ENCODE measurements at places on chromosomes 5 and 9.

DNA sequence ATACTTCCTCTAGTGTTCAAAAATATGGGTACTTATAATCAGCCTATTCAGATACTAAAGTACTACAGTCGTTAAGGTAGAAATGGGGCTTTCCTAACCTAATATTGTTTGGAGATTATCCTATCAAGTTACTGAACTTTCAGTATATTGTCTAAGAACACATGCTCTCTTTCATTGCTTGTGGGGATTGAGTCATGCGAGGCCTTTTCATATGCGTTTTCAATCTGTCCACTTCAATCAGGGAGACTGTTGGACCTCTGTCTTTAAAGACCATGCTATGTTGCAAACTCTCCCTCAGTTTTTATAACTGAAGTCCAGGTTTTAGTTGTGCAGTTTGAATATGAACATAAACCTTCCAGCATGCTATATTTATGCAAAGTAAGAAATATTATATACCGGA, 15.0 kb downstream of the PRR16 start:
- DNase-seq: no peak

GRCh38 chr9:128469070-128469469, 13.3 kb downstream of the ODF2 start:
- DNase-seq: no peak

DNA sequence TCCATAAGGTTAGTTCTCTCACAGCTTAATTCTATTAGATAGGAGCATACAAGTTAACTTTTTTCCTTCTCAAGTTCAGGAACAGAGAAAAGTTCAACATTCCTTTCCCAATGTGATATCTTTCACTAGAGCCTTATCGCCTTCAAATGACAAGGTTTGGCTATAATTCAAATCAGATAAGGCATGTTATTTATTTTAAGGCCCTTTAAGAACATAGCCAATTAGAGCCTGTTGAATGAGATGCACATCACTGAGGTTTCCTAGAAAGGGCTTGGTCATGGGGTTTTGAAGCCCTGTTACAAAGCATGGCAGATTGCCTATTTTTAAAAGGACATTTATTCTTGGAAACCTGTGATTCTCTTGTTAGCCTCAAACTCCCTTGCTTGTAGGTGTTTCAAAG, 123.4 kb downstream of the BASP1 start:
- DNase-seq: no peak

- no peak for DNase-seq
These were observed 113.8 kb downstream of the TLE4 start for GRCh38 chr9:79685577-79685976.

DNA sequence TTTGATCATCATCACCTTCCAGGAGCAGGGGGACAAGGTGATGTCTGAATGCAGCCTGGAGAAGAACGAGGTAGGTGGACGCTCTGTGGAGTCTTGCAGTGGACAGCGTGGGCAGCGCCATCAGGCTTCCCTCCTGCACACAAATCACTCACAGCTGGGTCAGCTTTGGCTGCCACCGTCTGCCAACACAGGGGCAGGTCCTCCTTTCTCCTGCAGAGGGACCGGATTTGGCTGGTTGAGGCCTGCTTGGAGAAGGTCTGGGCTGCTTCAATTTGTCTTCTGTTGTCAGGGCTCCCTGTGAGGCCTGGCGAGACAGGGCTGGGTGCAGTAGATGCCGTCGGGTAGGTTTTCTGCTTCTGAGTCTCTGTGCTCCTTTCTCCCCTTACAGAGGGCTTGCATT, 180.6 kb downstream of the CACNA1B start:
- no peak for DNase-seq

- peak; percentile 10 for DNase-seq
These were observed 40.4 kb upstream of the GADD45G start for GRCh38 chr9:89564346-89564878.

GRCh38 chr5:79111960-79112702, 522 bp downstream of the BHMT start:
- DNase-seq: no peak

DNA sequence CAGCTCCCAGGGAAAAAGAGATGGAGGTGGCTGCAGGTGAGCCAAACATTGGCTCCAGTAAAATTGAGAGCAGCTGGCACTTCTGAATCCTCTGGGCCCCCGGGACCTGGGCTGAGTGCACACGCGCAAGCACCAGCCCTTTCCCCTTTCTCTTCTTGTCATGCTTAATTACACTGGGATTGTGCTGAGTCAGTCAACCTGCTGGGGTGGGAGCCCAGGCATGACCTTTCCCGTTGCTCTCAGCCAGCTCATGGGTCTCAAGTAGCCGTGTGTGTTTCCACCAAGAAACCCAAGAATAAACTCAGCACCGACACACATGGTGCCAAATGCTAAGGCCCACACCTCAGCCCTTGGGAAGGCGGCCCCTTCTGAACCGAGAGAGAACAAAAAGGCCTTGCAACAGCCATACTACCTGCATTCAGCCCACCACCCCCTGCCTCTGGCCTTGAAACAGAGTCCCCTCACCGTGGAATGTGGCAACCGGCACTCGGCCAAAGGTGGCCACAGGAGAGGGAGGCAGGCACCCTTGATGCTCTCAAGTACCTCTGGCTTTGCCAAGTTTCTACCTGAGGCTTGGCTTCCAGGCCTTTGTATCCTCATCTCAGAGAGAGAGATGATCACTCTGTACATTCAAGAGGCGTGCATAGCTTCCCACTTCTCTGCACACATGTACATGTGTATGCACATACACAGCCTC, 28.1 kb downstream of the SLIT3 start:
- DNase-seq: no peak

GRCh38 chr9:129539446-129539845, 81.5 kb downstream of the C9orf50 start:
- DNase-seq: no peak

GRCh38 chr5:31232273-31232888, 38.9 kb downstream of the CDH6 start:
- peak; percentile 63 for DNase-seq

DNA sequence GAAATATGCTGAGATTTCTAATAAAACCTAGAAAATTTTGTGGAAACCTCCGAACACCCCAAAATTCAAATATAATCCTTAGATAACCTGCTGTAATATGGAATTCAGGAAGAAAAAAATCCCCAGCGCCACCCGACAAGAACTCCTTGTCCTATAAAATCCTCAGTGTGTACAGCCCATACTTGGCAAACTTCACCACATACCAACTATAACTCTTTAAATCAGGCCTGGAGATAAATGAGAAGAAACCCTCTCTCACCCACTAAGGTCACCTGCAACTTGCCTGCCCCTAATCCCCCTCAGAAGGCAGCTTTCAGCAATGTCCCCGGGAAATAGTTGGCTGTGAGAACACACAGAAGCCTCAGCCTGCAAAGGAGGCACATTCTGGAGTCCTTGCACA, 90.5 kb downstream of the SH3TC2 start:
- DNase-seq: no peak

- DNase-seq: no peak
These were observed 2.6 kb downstream of the DIAPH1 start for GRCh38 chr5:141615991-141616720.

DNA sequence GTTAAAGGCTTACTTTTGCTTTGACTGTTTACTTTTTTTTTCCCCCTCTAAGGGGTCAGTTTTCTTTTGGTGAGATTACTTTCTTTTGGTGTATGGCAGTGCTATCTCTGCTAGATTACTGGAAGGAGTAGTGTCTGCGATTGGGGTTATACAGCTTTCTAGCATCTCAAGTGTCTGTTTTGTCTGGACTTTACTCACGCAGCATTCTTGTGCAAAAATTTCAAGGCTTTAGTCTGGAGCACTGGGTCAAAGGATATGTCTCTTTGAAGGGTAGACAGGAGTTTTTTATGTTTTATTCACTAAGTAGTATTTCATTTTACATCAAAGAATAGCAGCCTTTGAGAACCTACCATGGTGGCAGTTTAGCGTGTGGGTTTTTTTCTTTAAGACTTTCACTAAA, 52.6 kb downstream of the NDUFS4 start:
- DNase-seq: no peak

- DNase-seq: no peak
These were observed 922.0 kb downstream of the CDH12 start for GRCh38 chr5:21931116-21931515.

DNA sequence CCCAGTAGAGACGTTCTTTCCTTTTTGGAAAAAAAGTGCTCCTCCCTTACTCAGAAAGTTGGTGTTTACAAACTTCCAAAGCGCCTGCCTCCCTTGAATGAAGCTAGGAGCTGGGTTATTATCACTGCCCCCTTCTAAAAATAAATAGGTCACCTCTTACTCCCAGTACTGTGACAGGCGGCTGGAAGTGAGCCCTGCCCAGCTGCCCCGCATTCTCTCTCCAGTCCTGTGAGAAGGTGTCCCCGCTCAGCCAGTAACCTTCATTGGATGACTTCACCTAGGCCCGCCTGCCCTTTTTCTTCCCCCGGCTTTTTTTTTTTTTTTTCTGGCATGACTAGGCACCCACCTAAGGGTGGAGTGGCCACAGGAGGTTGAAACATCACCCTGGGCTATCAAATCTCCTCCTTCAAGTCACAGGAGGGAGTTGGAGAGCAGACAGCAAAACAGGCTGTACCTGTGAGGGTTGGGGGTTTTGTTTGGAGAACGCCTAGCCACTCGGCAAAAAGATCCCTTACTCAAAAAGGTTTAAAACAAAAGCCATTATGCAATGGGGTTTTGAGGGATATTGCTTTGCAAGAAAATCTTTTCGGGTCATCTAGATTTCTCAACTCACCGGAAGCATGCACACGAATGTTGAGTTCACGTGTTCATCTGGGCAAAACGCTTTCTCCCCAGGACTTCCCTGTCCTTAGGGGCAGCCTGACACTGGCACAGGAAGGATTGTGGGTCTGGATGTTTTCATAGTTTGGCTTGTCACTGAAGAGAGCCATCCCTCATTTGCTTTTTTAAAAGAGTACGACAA, 43.3 kb upstream of the ZNF622 start:
- DNase-seq: no peak

DNA sequence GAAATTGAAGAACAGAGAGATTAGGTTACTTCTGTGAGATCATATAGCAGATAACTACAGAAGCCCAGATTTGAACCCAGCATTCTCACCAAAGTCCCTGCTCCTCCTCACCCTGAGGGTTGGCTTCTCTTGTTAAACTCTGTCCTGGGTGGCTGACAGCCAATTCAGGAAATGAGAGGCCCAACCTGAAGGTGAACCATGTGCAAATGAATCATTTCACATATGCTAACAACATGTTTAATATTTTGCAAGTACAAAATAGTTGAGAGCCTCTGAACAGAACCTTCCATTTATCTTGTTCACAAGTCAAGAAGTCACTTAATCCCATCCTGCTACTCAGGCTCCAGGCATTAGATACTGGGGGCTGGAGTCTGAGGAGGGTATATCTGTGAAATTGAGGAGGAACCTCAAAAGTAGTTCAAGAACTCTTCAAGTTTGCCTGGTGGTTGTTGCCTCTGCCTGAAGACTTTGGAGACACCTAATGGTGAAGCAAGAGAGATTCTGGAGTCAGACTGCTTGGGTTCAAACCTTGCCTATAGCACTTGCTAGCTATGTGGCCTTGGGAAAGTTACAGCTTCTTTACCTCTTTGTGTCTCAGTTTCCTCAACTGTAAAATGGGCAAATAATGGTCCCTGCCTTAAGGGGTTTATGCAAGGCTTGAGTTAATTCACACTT, 564.0 kb downstream of the PSAT1 start:
- no peak for DNase-seq

DNA sequence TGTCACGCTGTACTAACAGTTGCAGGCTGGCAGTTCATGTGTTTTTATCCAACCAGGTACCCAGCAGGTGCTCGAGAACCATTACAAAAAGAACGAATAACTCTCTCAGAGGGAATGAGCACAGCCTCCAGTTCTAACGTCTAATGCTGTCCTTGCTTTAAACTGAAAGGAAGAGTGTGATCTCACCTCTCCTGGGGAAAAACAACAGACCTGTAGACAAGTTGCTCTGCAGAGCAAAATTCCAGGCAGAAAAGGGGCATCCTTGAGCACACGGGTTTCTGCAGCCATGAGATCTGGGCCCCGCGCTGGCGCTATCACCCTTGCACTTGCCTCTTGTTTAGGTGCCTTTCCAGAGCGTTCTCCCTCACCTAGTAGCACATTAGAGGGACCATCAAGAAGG, 92.5 kb upstream of the DNAH5 start:
- DNase-seq: no peak

GRCh38 chr5:32520972-32521371, 64.4 kb upstream of the SUB1 start:
- no peak for DNase-seq
